ENCODE measurements at places on chromosomes 3 and 15.

DNA sequence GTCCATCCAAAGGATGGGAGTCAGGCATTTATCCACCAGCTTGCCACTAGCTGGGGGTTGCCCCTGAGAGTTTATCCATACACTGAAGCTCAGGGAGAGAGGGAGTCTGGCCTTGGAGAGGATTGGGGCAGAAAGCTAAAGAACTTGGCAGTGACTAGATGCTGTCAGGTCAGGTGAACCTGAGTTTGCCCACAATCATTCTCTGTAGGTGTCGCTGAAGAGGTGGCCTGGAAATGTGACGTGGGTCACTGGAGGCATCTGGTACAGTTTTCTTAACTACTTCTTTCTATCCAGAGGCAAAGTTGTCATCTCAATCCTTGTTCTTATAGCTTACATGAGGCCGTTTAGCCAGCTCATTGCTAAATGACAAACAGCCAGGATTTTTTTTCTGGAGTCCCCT lies 298.0 kb upstream of the CTNNB1 start:
- DNase-seq: no peak

DNA sequence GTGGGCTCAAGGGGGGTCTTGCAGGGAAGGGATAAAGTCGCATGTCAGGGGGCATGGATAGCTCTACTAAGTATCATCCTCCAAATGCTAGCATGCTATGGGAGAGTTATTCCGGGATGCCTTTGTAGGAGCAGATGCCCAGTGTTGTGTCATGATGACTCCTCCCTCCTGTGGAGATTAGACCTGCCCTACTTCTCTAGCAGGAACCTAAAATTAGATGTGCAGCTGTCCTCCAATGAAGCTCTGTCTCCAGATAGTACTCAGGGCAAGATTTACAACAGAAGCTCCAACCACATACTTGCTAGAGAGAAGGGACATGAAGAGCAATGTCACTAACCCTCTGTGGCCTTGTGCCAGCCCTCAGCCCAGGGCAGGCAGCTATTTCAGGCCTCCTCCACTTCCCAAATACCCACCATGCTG lies 82.5 kb downstream of the AGBL1 start:
- no peak for DNase-seq

- DNase-seq: no peak
Measured at GRCh38 chr3:195033531-195034091, 237.3 kb downstream of the XXYLT1 start.

DNA sequence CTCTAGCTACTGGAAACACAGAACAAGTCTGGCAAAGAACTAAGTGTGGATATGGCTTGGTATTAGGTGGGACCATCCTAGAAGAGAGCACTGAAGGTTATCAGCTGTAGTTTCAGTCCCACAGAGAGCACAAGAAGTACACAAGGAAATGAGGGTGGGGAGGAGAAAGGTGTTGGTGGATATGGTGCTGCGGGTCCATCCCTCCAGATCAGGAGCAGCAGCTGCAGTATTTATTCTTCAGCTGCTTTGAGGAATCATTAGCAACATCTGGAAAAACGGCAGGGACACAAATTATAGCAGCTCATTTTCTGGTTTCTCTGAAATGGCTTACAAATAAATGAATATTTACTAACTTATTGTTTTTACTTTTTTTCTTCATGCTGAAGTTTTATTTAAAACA lies 29.0 kb downstream of the CD80 start:
- no peak for DNase-seq

- DNase-seq: no peak
Measured at GRCh38 chr3:124791142-124791541, 60.9 kb downstream of the UMPS start.

DNA sequence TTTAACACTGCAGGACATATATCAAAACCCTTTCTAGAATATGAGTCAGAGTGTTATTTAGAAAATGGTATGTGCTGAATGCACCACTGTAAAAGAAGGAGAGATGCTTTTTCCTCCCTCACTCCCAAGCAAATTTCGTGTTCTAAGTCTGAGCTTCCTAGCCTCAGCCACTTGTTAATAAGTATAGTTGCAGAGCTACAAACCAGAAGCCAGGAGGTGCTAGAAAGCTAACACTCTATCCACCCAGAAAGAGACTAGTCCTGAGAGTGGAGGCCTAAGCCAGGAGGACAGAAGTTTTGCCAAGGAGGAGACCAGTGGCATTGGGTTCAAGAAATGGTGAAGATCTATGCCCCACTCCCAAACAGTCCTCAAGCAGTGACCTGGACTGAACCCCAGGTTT lies 40.5 kb upstream of the GYG1 start:
- no peak for DNase-seq

GRCh38 chr3:41320953-41321641 lies 121.8 kb downstream of the CTNNB1 start:
- no peak for DNase-seq

DNA sequence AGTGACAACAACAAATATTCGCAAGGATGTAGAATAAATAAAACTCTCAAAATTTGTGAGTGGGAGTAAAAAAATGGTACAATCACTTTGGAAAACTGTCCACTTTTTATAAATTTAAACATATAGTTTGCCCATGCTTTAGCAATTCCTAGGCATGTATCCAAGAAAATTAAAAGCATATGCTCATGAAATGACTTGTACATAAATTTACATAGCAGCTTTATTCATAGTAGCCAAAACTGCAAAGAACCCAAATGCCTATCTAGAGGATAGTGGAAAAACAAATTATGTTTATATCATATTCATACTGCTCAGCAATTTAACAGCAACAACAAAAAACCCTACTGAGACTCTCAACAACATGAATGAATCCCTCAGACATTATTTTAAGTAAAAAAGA lies 363.6 kb upstream of the CCDC54 start:
- DNase-seq: no peak

GRCh38 chr3:151625086-151625485 lies 108.6 kb upstream of the AADACL2 start:
- no peak for DNase-seq

DNA sequence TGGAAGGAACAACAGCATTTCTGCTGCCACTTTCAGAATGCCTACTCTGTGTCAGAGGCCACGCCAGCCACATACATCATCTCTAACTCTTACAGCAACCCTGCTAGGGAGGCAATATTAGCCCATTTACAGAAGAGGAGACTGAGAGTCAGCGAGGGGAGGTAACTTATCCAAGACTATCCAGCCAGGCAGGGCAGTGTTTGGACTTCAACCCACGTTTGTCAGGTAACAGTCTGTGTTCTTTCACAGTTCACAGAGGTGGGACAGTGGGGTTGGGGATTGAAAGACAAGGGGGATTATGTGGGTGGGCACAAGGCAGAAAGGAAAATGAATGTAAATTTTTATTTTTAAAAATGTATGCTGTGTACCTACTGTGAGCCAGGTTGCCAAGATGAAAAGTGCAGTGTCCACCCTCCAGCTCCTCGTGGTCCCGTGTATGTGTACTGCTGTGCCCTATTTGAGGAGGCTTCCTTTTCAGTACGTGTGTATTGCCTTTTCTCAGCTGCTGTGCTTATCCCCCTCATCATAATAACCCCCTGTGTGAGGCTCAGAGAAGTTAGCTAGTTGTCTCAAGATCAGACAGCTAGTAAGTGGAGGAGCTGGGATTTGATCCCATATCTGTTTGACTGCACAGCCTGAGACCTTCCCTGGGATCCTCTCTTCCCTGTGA lies 16.5 kb upstream of the ATP2B2 start:
- no peak for DNase-seq

- no peak for DNase-seq
Measured at GRCh38 chr15:25718597-25718996, 144.5 kb downstream of the ATP10A start.

GRCh38 chr15:84949043-84949442 lies 32.6 kb upstream of the PDE8A start:
- no peak for DNase-seq

- no peak for DNase-seq
Measured at GRCh38 chr3:3134750-3135448, 8.2 kb downstream of the TRNT1 start.

DNA sequence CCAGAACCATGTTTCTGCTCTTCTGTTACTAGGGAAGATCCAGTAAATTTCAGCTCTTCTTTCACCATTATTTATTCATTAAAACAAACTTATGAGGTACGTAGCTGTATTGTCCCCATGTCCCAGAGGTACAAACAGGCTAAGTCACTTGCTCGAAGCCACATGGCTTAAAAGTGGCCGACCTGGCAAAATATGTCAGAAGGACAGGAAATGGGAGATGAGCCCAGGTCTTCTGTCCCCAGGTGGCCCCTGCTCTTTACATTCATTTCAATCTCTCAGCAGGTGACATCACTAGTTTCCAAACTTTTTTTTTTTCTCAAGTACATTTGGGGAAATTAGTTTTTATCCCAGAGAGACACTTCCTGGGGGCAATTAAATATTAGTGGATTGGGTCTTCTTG lies 34.1 kb upstream of the LPP start:
- DNase-seq: no peak

GRCh38 chr15:40307421-40308211 lies at the start of gene PLCB2:
Gene PLCB2 (minus strand): TSS chr15:40307935. CDS start chr15:40307672, 263 bp downstream.
- DNase-seq: no peak

- DNase-seq: no peak
Measured at GRCh38 chr3:140051019-140051957, 116.3 kb downstream of the CLSTN2 start.

DNA sequence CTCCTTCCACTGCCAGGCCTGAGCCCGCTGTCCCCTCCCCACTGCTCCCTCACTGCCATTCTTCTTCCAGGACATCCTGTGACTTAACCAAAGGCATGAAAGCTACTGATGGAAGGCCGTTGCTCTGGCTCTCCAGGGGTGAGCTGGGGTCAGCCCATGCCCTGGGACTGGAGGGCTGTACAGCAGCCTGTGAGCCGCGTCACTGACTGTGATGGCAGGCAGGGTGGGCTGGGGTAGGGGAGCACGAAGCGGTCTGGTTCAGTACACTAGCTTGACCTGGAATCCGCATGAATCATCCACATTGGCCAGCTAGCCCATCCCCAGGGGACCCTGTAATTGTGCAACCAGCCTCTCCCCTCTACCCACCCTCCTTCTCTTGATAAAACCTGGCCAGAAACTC lies 30.8 kb downstream of the CORO2B start:
- DNase-seq: no peak
